Stimulated activated memory B cell treated with anti-CD40 and anti-IgM and Interleukin-4, amounts not matched to agents 10 μg/mL and 1 μg/mL and 100 μg/mL, for 72 hours (primary cell): ENCODE measurements at places on chromosomes 2 and 18.
A peak's percentile ranks its signal among the peaks of the same experiment; 100 is the strongest.

GRCh38 chr18:12839526-12840196, 44.4 kb downstream of the PTPN2 start:
- ATAC-seq: peak; percentile 94

DNA sequence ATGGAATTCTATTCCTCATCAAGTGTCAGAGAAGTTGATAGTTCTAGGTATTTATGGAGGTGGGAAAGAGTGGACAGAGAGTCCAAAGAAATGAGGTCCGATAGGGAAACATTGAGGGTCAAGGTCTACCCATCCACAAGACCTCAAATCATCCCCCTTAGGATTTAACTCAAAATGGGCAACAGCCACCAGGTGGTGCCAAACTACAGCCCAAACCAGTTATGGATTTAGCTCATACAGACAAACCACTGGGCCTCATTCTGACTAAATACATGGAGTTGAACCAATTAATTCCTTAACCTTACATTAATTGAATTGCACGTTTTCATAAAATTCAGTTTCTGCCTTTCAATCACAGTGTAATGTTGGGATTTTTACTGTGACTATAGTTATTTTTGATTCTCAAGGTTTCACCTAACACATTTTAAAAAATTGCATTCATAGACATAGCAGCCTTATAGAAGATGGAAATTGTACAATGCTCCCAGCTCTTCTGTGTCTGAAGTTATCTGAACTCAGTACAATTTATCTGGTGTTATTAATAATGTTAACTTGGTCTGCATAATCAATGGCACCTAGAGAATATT, 98.2 kb upstream of the HNMT start:
- ATAC-seq: no peak

GRCh38 chr2:230267059-230267458, 41.5 kb downstream of the SP140 start:
- peak; percentile 58 for ATAC-seq

DNA sequence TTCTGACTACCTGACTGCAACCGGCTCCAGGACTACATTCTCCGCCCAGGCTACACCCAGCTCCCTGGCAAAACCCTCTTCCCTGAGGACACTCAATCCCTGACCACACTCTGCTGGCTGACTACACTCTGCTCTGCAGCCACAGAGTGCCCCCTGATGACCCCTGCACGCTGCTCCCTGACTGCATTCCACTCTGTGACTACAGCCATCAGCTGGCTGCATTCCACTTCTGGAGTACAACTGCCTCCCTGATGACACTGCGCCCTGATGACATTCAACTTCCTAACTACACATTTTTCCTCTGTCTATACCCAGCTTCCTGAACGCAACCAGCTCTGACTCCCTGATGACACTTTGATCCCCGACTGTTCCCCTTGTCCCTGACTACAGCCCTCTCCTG, 71.3 kb upstream of the NRXN1 start:
- ATAC-seq: no peak

DNA sequence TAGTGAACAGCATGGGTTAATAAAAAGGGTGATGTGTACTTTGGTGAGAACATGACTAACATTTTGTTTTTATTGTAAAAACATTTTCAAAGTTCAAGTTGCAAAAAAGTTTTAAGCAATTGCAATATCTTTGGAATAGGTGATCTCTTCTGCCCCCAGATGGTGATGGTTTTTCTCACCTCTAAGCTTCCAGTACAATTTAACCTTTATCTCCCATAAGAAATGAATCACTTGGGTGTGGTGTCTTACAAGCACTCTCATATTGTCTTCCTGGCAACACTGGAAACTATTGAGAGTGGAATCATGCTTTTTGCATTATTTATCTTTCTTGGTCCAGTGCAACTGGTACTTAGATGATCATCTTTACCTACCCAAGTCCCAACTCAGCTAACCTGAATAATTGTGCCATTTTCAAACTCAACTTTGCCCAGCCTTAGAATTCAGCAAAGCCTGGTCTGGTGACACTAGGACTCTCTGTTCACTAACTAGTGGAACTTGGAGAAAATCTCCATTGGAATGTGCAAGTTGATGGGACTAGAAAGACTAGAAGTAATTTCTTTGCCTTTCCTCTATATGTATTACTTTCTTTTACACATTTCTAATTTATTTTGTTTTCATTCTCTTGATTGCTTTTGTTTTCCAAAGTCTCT, 964.7 kb upstream of the ZEB2 start:
- peak; percentile 48 for ATAC-seq

DNA sequence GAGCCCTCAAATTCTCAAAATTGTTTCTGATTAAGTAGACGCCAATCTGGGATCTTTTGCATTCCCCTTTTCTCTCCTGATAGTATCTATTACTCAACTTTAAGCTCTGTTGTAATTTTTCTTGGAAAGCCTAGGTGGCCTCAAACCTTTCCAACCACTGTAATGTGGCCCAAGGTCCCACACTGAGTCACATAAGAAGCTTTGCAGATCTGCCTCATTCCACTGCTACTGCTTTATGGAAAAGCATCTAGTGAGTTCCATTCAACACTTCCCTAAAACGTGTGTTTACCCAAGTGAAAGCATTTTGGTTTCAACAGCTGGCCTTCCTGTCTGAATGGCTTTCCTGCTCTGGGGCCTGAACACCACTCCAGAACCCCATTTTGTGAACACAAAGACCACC, 493.6 kb upstream of the SPHKAP start:
- ATAC-seq: no peak

DNA sequence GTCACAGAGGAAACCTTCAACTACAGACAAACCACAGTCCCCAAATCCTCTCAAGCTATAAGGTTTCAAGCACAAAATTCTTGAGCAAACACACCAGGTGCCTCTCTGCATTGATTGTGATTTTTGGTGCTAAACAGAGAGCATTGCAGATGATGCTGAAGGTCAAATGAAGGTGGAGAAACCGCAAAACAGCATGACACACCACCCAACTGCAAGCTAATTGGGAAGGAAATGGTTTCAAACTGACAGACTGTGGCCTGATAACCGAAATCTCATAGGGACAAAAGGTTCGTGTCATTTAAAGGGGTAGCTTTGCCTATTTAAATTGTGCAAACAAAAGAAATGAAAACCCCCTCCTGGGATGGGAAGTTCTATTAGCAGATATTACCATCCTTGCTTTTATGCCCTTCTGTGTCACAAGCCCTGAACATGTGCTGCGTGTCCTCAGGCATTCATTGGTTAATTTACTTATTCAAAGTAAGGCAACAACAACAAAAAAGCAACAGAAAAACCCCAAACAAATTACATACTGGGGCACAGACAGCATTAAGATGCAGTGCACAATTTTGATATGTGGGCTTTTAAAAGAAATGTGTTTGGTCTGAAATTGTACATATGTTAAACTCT, 154.9 kb downstream of the AQP4 start:
- no peak for ATAC-seq

DNA sequence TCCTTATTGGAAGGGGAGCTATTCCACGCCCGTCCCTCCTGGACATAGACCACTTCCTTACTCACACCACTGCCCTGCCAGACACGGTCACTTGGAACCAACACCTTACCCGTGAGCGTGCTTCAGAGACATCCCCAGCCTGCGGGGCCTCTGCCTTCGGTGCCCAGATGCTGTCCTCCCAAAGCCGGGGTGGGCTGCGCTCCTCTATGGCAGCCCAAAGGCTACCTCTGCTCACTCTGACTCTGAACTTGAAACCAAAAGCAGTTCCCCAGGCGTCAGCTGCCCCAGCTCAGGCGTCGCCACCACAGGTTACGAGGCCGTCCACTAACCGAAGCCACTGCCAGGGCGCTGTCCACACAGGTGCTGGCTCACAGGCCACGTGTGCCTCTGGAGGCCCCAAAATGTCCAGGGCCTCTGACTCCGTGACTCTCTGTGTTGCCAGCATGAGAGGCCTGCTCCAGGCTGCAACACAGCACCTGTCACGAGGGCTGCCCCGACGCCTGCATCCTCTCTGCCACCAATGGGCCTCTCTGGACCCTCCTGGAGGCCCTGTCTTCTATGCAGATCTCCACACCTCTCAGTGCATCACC, 23.8 kb downstream of the HDAC4 start:
- ATAC-seq: no peak

DNA sequence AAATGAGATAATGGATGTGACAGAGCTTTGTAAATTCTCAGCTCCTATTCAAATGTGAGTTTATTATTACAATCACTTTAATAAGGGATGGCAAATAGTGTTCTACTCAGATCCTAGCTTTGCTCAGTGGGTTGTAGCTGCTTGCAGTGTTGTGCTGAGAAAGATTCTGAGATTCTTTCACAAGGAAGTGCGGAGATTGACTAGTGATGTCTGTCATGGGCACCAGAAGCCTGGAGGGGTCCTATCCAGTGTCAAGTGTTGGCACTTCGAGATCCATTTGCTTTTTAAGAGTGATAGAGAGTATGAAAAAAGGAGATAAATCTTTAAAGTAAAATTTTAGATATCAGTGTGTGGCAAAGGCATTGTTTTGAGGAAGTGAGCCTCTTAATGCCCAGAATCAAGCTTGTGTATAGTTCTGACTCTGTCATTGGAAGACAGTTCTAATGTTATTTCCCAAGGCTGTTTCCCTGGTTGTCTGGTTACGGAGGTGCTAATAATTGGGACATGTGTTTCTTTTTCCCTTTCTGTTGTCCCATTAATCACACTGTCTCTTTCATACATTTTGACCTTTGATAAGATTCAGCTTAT, 181.7 kb upstream of the SPRED2 start:
- ATAC-seq: no peak

DNA sequence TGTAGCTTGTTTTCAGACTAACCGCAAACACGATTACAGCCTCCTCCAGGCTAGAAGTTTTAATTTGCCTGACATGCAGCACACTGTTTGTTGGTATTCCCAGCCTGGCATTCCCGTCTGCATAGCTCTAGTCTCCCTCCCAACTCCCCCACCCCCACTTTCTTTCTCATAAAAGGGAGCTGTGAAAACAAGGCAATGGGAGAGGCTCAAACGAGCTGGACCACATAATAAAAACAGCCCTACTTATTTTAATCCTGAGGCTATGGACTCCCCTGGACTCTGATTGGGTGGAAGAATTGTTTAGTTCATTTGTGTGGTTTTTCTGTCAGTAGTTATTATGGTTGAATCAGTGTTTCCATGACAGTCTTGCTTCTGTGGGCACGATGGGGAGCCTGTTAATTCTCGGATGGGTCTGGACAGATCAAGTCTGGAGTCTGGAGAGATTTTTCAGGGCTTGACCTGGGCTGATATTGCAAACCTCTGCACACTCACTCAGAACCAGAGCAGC, 1.2 kb downstream of the STON1 start:
- no peak for ATAC-seq

DNA sequence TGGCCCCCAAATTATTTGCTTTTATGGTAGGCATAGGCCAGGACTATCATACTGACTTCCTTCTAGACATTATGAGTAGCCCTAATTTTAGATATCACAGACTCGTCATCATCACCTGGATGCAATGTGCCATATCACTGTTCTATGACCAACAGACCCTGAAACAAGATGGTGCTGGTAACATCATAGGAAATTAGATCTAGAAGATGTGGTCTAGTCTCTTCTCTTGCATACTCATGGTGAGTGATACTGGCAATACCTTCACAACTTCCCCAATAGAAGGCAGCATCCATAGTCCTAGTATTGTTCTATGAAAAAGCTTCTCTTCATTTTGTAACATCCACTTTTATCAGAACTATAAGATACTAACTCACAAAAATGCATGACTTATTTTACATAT, 116.3 kb upstream of the ITGA4 start:
- no peak for ATAC-seq

- ATAC-seq: peak; percentile 91
These were observed 11.2 kb downstream of the CASP10 start for GRCh38 chr2:201194097-201194496.

DNA sequence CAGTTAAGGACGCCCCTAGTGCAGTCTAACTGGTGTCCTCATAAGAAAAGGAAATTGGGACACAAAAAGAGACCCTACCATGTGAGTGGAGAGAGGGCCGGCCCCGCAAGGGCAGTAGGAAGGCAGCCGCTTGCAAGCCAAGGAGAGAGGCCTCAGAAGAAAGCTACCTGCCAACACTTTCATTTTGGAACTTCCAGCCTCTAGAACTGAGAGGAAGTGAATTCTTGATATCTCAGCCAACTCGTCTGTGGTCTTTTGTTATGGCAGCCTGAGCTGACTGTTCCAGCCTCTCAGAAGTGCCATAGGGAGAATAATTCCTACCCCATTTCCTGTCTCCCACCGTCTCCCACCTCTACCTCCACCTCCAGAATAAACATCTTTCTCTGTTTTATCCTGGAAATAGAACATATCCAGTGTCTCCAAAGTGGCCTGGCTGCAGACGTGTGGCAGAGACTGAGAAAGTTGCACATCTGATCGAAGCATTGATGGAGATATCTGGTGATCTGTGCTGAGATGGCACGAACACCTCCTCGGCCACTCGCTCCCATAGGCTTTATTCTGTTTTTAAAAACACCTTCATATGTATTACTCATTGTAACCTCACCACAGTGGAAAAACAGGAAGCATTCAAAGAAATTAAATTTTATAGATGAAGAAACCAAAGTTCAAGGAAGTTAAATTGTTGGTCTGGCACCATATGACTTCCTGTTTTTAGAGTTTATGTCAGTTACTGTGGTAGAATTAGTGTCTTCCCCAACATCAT, 39.5 kb upstream of the MARCO start:
- ATAC-seq: no peak

DNA sequence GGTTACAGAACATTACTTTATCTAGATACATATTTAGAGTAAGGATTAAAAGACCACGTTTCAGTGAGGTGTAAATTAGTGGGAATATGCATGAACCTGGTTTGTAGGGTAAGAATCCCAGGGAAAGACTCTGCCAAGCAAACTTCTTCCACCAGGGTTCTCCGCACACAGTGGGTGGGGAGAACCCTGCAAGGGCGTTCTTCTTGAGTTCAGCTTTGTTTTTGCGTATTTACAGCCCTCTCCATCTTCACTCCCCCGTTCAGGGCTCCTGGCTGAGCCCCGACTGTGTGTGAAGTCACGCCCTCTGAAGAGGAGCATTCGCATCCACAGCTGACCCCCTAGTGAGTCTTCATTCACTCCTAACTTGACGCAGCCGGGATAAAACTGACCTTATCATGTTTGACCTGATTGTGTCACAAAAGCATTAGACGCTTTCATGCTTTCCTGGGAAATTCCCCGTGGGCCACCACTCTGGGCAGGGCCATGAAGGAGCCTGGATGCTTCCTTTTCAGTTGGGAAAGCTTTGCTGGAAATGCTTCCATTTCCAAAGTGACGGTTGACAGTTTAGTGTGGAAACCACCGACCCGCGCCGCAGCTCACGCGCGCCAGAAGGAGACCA, 1.0 kb downstream of the ALKAL2 start:
- ATAC-seq: no peak

DNA sequence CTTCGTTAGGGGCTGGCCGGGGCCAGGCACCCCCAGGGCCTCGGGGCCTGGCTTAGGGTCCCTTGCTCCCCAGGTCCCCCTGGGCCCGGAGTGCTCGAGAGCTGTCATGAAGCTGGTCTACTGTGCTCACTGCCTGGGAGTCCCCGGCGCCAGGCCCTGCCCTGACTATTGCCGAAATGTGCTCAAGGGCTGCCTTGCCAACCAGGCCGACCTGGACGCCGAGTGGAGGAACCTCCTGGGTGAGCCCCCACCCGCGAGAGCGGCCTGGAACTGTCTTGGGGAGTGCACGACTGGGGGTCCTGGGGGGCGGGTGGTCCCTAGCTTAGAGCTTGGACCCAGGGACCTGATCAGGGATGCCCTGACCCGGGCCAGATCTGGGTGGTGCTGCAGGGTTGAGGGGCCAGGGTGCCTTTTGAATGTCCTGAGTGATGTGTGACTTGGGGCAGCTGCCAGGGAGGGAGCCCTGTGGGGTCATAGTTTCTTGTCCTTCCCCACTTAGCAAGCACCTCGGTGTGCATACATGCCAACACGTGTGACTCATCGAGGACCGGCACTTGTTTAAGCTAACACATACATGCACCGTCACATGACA, 27.9 kb downstream of the GPC1 start:
- no peak for ATAC-seq
